HCT116 (cell line): ENCODE measurements at places on chromosomes 7 and 10. TPM values are rescaled to one million over a fixed set of nuclear protein-coding genes. Genes with fewer than 3 reads are reported as not detected.

DNA sequence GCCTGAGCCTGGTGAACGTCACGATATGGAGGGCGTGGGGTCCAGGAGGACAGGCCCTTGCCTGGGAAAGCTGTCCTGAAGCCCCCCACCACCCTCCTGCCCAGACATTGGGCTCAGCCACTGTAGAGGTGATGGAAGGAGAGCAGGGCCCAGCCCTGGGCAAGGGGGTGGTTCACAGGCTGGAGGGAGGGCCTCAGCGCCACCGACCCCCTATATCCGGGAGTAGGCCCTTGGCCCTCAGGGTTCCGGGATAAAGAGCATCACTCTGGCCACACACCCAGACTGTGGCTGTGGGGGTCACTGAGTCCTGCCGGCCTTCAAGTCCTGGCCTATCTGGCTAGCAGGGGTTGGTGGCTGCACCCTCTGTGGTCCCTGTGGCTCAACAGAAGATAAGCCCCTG, 55.3 kb upstream of the GTF2IRD1 start:
- no peak overlapping the region for H3K27ac ChIP-seq
- no peaks in the 10 kb centered on the region for H3K27me3 ChIP-seq
- peaks cover 15% of the 10 kb centered on the region for H3K4me1 ChIP-seq
- H3K36me3 ChIP-seq = peaks cover 5% of the 10 kb centered on the region; the same call in 1 of the 2 replicates

GRCh38 chr7:1060315-1061072, 16.1 kb downstream of the GPR146 start:
- H3K4me3 ChIP-seq = no peak overlapping the region
- H3K36me3 ChIP-seq = no peaks in the 10 kb centered on the region
- 0 out of 2 replicates have a peak, but pooled peaks cover under 1% of the 10 kb centered on the region for H3K4me1 ChIP-seq
- H3K27me3 ChIP-seq = no peaks in the 10 kb centered on the region

DNA sequence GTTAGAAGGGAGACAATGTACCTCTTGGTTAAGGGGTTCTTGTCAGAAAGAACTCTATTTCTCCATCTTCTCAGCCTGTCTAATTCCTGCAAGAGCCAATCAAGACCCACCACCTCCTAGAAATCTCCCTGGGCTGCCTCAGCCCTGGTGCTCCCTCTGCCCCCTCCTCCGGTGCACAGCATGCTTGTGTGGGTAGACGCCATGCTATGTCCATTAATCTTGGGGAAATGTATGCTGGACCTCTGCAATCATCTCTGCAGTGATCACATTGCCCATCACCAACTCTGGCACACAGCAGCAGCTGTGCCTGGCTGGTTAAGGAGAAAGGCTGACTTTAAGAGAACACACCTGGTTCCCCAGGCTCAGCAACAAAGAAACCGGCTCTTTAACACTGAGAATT, 37.3 kb downstream of the SH3PXD2A start:
- DNase-seq = no peak
- H3K27ac ChIP-seq = no peak overlapping the region
- no peaks in the 10 kb centered on the region for H3K36me3 ChIP-seq

DNA sequence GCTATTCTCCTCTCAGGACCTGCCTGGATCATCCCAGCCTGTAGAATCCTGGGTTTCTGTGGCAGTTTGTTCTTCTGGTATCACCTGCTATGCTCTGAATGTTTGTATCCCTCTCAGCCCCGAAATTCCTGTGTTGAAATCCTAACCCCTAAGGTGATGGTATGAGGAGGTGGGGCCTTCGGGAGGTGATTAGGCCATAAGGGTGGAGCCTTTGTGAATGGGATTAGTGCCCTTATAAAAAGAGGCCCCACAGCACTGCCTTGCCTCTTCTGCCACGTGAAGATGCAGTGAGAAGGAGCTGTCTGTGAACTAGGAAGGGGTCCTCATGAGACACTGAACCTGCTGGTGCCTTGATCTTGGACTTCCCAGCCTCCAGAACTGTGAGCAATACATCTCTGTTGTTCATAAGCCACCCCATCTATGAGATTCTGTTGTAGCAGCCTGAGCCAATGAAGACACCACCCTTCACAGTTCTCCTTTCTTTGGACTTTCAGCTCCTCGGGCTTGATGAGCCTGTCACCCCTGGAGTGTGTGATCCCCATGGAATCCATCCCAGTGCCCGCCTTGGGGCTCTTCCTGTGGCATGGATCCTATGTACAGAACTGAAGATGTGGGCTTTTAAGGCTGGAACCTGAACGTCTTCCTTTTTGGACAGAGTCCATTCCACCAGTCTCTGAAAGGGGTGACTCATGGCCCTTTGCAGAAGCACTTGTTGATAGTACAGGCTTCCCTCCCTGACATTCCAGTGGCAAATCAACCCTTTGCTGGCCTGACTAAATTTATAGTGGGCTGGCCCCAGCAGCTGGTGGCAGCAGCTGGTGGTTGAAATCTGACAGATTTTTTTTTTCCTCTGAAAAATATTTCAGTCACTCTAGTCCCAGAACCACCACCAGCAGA, 138.0 kb downstream of the TACC2 start:
- H3K27me3 ChIP-seq = no peaks in the 10 kb centered on the region
- no peak overlapping the region for H3K4me3 ChIP-seq
- DNase-seq = peak; percentile 58
- H3K4me1 ChIP-seq = peaks cover 32% of the 10 kb centered on the region
- no peaks in the 10 kb centered on the region for H3K36me3 ChIP-seq
- H3K27ac ChIP-seq = peak overlapping the region; percentile 21; the same call in 1 of the 2 replicates

- no peaks in the 10 kb centered on the region for H3K4me1 ChIP-seq
- H3K27me3 ChIP-seq = no peaks in the 10 kb centered on the region; the same call in 1 of the 2 replicates
- no peak for DNase-seq
- no peaks in the 10 kb centered on the region for H3K36me3 ChIP-seq
- no peak overlapping the region for H3K27ac ChIP-seq
Measured at GRCh38 chr7:75814407-75814947, 871 bp upstream of the CCL24 start.

DNA sequence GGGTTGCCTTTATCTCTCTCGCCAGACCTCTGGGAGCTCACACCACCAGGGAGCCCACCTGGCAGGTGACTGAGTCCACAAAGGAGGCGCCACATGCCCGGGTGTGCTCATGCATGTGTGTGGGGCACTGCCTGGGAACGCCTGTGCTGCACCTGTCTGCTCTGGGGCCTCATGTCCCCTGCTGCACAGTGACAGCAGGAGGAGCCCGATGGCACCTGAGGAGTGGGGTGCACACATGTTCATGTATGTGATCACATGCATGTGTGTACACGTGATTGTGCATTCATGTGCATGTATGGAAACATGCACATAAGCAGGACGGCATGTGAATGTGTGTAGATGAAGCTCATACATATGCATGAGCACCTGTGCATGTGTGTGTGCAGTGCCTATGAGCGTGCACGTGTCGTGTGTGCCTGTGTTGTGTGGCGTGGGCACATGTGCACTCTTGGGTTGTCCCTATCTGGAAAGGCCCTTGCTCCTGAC, 22.0 kb downstream of the YKT6 start:
- no peak for DNase-seq
- no peak overlapping the region for H3K27ac ChIP-seq
- no peaks in the 10 kb centered on the region for H3K27me3 ChIP-seq
- no peaks in the 10 kb centered on the region for H3K36me3 ChIP-seq

GRCh38 chr7:33157311-33157710, 27.9 kb downstream of the BBS9 start:
- H3K4me1 ChIP-seq = no peaks in the 10 kb centered on the region
- H3K4me3 ChIP-seq = no peak overlapping the region
- H3K27ac ChIP-seq = no peak overlapping the region
- no peaks in the 10 kb centered on the region for H3K27me3 ChIP-seq
- DNase-seq = no peak

DNA sequence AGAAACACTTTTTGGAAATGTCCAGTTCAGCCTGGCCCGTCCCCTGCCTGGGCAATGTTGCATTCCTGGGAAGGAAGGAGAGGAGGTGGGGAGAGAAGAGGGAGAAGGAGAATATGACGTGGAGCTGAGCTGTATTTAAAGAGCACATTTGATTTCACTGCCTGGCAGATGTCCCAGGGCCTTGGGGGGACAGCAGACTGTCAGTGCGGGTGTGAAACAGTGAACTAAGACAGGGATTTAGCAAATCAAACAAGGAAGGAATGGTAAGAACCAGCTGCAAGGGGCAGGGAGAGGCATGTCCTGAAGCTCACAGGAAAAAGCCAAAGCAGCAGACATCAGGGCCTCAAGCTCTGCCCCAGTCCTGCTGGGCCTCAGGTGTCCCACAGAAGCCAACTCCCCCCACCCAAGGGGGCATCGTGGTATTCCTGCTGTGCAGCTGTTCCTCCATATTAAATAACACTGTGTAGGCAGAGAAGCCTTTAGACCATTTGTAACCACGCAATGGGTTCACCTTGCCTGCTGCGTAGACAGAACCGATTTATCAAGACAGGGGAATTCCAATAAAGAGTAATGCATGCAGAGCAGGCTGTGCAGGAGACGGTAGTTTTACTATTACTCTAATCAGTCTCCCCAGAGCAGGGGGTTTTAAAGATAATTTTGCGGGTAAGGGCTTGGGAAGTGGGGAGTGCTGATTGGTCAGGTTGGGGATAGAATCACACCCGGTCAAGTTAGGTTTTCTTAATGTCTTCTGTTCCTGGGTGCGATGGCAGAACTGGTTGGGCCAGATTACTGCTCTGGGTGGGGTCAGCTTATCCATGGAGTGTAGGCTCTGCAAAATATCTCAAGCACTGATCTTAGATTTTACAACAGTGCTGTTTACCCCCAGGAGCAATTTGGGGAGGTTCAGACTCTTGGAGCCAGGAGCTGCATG, 18.3 kb downstream of the LEP start:
- H3K4me1 ChIP-seq = peaks cover 17% of the 10 kb centered on the region
- no peaks in the 10 kb centered on the region for H3K36me3 ChIP-seq
- peak; percentile 12 for DNase-seq
- H3K4me3 ChIP-seq = no peak overlapping the region
- 0 out of 2 replicates have a peak overlapping the region, but pooled peaks have one; percentile 2 for H3K27ac ChIP-seq
- no peaks in the 10 kb centered on the region for H3K27me3 ChIP-seq

GRCh38 chr10:112957640-112958092, 7.6 kb downstream of the TCF7L2 start:
- H3K4me3 ChIP-seq = peak overlapping the region; percentile 73
- peak overlapping the region; percentile 100 for H3K27ac ChIP-seq
- no peaks in the 10 kb centered on the region for H3K27me3 ChIP-seq
- peaks cover 60% of the 10 kb centered on the region for H3K36me3 ChIP-seq

DNA sequence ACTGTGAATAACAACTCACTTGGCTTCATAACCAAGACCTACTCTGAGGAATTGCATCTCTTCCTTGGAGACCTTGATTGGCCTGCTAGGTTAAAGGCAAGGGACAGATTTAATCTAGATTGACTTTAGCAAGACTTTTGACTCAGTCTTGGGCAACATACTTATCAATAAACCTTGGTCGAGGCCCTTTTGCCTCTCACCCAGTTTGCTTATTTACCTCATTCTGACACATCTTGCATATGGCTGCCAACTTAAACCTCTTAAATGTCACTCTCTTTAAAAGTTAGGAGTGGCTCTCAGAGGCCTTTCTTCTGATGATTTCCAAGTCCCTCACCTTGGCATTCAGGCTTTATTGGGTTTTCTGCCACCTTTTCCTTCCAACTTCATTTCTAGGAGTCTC, 124.5 kb downstream of the BAMBI start:
- H3K4me3 ChIP-seq = no peak overlapping the region
- H3K36me3 ChIP-seq = no peaks in the 10 kb centered on the region
- no peak for DNase-seq
- H3K27me3 ChIP-seq = 0 out of 2 replicates have a peak, but pooled peaks cover 4% of the 10 kb centered on the region
- H3K4me1 ChIP-seq = peaks cover 4% of the 10 kb centered on the region; the same call in 1 of the 2 replicates

GRCh38 chr7:70405241-70405640, 726.7 kb upstream of the GALNT17 start:
- no peak for DNase-seq
- H3K27ac ChIP-seq = no peak overlapping the region
- no peaks in the 10 kb centered on the region for H3K27me3 ChIP-seq
- H3K36me3 ChIP-seq = no peaks in the 10 kb centered on the region

- peaks cover 20% of the 10 kb centered on the region for H3K4me1 ChIP-seq
- H3K36me3 ChIP-seq = 0 out of 2 replicates have a peak, but pooled peaks cover 2% of the 10 kb centered on the region
- H3K27ac ChIP-seq = no peak overlapping the region
- DNase-seq = no peak
- no peaks in the 10 kb centered on the region for H3K27me3 ChIP-seq
Measured at GRCh38 chr7:151340794-151341356, 737 bp upstream of the NUB1 start.

GRCh38 chr7:37348982-37349381, 99.7 kb downstream of the ELMO1 start:
- no peaks in the 10 kb centered on the region for H3K4me1 ChIP-seq
- peaks cover 12% of the 10 kb centered on the region for H3K27me3 ChIP-seq
- H3K36me3 ChIP-seq = no peaks in the 10 kb centered on the region
- no peak overlapping the region for H3K4me3 ChIP-seq
- H3K27ac ChIP-seq = no peak overlapping the region

DNA sequence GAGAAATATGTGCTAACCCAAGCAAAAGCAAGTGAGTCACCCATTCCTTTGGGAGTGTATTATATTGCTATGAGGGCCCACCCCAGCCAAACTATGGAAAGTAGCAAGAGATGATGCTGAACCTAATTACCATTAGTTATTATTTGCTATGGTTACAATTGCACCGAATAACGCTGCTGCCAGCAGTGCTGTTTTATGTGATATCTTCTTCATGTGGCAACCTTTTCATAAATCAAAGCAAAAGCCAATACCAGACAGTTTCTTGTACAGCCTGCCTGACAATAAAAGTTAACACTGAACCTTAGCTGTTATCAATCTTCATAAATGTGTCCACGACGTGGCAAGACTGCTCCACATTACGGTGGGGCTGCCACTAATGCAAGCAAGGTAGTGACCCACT, 241.7 kb upstream of the PLXNA4 start:
- H3K36me3 ChIP-seq = no peaks in the 10 kb centered on the region; the same call in 1 of the 2 replicates
- no peak for DNase-seq

- 0 out of 2 replicates have a peak, but pooled peaks cover 5% of the 10 kb centered on the region for H3K4me1 ChIP-seq
- H3K27ac ChIP-seq = no peak overlapping the region
- no peaks in the 10 kb centered on the region for H3K36me3 ChIP-seq
- DNase-seq = no peak
Measured at GRCh38 chr7:116165717-116166116, 44.6 kb upstream of the TES start.

GRCh38 chr10:88744002-88744401, 15.8 kb upstream of the LIPN start:
- no peak overlapping the region for H3K27ac ChIP-seq
- no peaks in the 10 kb centered on the region for H3K27me3 ChIP-seq
- no peaks in the 10 kb centered on the region for H3K4me1 ChIP-seq
- no peak for DNase-seq
- no peaks in the 10 kb centered on the region for H3K36me3 ChIP-seq
- H3K4me3 ChIP-seq = no peak overlapping the region

GRCh38 chr10:58642283-58642682, 129.6 kb downstream of the BICC1 start:
- DNase-seq = no peak
- H3K4me1 ChIP-seq = no peaks in the 10 kb centered on the region
- no peak overlapping the region for H3K4me3 ChIP-seq
- H3K27ac ChIP-seq = no peak overlapping the region

- H3K27ac ChIP-seq = no peak overlapping the region
- DNase-seq = no peak
- H3K36me3 ChIP-seq = no peaks in the 10 kb centered on the region
- H3K4me1 ChIP-seq = no peaks in the 10 kb centered on the region
Measured at GRCh38 chr7:84111842-84112241, 82.7 kb downstream of the SEMA3A start.

- H3K27me3 ChIP-seq = no peaks in the 10 kb centered on the region
- no peak overlapping the region for H3K4me3 ChIP-seq
Measured at GRCh38 chr7:17041324-17041723, 159.5 kb upstream of the AGR3 start.

H2BK1 gene
- 0.69 TPM for total RNA-seq

TACC2 gene
- total RNA-seq = 38.6 TPM

PILRA gene
- total RNA-seq = 1.8 TPM

ITPRID1 gene
- not detected for total RNA-seq

CACNB2 gene
- total RNA-seq = 0.71 TPM

PUS7 gene
- 39.0 TPM for total RNA-seq

PNLIPRP3 gene
- not detected for total RNA-seq

CCT6A gene
- 257 TPM for total RNA-seq
